Inflammatory macrophage treated with lipopolysaccharide for 4 hours (primary cell): ENCODE measurements at places on chromosomes 4 and X.

DNA sequence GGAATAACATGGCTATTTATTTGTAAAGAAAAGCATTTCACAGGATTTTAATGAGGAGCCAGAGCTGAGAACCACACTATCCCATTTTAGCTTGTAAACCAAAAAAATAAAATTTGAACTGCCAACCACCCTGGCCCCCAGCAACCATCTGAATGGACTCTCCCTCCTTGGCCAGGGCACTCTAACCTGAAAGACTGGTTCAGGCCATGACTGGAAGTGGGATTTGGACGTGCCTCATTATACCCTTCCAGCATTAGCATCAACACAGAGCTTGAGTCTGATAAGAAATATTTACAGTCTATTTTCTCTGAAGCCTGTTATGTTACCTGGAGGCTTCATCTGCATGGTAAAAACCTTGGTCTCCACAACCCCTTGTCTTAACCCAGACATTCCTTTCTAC lies 30.0 kb downstream of the METAP1 start:
- no peak for DNase-seq

DNA sequence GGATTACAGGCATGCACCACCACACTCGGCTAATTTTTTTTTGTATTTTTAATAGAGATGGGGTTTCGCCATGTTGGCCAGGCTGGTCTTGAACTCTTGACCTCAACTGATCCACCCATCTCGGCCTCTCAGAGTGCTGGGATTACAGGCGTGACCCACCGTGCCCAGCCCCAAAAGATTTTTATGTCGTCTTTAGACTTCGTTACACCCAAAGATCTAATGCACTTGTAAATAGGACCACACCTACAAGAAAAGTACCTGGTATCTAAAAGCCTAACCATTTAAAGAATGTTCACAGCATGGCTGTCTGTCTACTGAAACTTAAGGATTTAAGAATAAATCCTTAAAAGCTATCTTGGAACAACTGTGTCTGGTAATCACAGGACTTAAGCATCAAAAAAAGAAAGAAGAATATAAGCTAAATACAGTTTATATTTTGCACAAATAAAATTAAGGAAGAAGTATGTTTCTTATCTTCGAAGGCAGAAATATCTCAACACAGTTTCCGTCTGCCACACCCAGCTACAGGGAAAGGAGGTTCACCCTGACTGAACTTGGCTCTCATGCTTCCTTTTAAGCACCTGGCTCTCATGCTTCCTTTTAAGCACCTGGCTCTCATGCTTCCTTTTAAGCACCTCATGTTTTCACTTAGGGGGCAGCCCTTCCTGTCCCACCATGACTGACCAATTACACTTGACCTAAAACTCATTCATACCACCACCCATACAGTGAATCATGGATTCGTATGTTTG lies 92.0 kb upstream of the STS start:
- DNase-seq, result no peak

DNA sequence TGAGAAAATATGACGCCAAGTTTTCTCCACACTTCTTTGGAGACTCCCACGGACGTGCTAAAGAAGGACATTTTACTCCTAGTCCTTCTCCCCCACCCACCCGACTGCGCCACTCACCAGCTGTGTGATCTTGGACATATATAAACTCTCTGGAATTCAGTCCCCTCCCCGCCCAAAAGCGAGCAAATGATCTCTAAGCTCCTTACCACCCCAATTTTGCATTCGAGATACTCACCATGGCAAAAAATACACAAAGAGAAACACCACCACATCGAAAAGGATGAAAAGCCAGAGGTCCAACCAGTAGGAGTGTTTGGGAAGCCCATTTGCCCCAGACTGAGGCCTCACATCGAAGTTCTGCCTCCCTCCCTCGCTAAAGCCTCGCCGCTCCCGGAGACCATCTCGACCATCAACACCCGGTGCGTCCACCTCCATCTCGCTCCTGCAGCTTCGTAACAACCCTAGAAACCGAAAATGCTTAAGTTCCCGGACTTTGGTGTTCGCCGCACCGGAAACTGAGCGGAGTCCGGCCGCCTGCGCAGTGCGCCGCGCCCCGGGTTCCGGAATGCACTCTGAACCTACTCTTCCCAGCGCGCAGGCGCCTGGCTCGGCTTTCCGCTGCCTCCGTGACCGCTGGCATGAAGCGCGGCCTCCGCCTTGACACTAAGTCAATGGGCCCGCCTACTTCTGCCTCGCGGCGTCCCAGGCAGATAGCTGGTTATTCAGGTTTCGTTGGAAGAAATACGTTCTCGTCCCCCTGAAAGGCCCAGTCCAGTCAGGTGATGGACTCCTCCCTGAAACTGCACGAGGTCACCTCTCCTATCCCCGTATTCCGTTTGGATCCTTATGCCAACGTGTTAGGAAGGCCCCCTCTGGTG lies 21.6 kb downstream of the FABP2 start:
- DNase-seq, result peak; percentile 97

- DNase-seq, result no peak
Observed at GRCh38 chr4:10664408-10664807, 20.2 kb downstream of the CLNK start.

- peak; percentile 70 for DNase-seq
Observed at GRCh38 chr4:158940271-158940670, 162.6 kb upstream of the RAPGEF2 start.

DNA sequence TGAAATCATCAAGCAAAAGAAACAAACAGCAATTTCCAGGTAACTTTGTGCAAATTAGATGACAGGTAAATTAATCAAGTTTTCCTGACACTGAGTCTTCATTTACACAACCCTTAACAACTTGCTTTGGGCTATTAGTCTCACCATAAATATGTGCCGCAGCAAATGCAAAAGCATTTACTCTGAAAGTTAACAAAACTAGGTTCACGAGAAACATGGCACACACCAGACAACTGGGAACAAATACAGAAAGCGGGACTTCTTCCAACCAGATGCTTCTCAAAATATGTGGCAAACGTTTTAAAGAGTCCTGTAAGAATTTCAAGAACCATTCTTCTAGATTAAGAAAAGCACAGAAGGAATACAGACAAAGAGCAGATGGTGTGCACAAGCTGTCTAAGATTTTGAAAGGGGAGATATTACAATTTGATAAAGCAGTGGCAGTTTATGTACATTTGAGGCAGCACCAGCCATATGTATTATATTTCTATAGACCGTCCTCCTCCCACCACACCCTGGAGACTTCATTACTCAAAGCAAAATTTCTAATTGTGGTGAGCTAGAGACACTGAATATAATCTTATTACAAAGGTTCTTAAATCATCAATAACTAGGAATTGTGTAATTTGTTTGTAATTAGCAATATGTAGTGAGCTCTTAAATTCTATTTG lies 192.5 kb upstream of the ADAMTS3 start:
- no peak for DNase-seq

DNA sequence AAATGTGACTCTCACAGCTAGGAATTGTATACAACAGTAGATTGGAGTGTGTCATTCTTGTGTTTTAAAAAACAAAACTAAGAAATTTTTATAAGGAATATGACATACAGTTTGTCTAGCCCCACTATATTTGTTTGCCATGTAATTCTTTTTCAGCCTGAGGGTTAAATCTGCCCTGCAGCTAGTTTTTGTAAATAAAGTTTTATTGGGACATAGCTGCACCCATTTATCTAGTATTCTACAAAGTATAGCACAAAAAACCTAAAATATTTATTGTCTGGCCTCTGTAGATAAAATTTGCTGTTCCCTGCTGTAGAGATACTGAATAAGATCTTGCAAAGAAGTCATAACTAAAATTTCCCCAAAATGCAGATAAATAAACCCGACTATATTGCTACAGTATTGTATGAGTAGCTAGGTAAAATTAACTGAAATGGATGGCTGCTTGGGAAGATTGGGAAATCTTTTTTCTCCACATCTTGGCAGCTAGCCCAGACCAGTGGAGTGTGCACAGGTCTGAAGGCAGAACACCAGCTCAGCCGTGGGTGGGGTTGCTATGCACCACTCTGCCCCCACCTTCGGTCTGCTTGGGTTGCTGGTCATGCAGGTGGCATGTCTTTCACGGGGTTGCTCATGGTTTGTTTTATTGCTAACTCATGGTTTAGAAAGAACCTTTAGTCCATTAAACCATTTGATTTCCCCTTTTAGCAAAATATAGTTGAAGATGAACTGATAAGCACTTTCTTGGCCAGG lies 127.9 kb downstream of the KLHL8 start:
- DNase-seq, result peak; percentile 50

DNA sequence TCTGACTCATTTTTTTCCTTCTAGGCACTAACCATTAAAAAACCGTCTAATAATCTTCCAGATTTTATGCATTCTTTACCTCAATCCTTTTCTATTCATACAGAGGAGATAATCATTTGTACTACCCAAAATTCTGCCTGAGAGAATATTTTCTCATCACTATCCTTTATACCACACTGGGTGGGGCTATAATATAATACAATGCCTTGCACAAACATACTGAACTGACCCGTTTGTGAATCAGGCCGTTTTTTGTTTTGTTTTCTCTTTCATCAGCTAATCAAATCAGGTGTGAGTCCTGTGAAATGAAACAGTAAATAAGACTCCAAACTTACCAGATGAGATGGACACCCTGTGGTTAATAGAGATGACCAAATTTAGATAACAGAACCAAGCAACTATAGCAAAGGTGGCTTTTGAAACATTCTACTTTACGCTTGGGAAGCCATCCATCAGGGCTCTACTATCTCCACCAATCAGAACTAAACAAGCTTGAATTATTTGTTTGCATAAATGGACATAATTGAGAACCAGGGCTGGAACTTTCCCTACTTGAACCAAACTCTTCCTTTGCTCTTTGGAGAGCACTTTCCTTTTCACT lies 573.0 kb downstream of the GABRG1 start:
- DNase-seq, result no peak

DNA sequence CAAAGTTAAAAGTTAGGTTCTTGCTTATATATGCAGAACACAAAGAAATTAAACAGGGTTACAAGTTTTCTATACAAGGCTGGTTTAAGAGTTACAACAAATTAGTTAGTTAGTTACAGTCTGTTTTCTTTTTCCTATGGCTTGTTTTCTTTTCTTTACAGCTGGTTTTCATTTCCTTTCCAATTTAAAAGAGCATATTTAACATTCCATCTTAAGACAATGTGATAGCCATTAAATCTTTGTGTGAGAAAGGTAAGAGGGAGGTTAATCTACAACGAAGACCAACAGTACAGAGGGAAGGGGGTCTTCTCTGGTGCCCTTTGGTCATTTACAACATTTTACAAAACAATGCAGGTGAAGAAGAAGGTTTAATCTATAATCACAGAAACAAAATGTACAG lies 290.6 kb downstream of the ZNF674 start:
- no peak for DNase-seq

DNA sequence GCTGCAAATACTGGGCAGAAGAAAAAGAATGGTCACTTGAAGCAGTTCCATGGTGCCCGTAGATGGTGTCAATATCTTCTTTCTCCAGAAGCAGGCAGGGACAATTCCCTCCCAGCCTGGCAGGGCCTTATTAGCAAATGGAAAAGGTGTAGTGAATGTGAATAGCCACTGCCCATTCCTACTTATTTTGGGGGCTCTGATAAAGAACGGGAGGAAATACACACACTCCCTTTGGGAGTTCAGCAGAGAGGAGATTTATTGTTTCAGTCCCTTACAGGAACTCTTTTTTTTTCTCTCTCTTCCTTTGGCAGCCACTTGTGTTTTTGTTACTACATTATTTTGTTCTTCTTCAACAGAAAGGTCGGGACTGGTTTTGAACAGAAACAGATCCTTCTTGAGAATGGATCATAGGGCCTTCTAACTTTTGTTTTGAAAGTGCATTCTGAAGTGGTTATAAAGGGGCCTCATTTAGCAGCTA lies at the start of gene EMCN:
TSS of gene EMCN (minus strand) at position 159 of the 478 bp plus-strand sequence. CDS start at position 51, 108 bp downstream.
- no peak for DNase-seq

- DNase-seq, result no peak
Observed at GRCh38 chr4:126752702-126753101, 880.1 kb upstream of the INTU start.

DNA sequence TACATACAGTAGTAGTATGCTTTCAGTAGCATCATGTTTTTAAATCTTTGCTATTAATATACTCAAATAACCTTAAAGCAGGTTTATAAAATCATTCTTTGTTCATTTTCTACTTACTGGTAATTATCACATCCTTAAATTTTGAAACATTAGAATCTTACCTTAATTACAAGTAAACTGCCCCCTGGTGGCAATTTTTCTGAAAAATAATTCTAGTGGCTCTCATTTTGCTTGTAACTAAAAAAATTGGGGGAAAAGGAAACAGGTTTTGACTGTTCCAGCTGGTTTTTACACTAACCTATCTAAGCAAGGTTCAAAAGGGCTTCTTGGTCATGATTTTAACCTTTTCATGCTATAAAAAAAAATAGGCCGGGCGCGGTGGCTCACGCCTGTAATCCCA lies 18.5 kb upstream of the DCAF4L1 start:
- DNase-seq, result peak; percentile 53

DNA sequence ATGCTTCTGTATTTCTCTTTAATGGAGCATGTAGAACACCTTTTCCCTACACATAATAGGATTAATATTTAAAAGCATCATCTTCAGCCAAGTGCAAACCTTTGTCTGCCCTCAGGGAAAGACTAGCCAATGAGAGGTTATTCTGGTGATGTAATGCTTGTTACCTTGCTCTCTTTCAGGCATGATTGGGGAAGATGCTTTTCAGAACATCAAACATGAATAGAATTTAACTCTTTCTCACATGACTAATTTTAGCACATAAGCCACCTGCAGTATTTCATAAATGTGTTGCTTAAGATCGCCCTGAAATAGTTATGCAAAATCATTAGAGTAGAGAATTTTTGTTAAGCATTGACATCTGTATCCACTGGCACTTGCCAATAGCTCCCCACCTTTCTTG lies 10.7 kb upstream of the EPGN start:
- no peak for DNase-seq

- DNase-seq, result peak; percentile 11
Observed at GRCh38 chr4:106316773-106317409, 541 bp downstream of the AIMP1 start.

- DNase-seq, result no peak
Observed at GRCh38 chr4:1462009-1462767, 55.9 kb upstream of the NKX1-1 start.

DNA sequence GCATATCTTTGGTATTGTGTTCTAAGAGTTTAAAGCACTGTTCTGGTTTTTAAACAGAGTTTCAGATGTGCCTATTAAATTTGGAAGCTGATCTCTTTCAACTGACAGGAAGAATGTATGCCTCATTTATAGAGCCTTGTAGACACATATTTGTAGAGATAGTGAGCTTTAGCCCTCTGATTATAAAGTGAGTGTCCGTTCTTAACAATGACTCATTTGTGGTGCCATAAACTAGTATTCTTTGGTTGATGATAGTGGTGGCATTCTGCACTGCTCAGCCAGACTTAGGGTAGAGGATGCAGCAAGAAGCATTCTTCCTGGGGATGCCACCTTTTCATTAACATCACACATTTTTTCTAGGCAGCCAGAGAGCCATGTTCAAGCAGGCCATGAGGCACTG lies 121.7 kb downstream of the TLL1 start:
- DNase-seq, result no peak

- no peak for DNase-seq
Observed at GRCh38 chr4:110224142-110224541, 25.7 kb upstream of the ELOVL6 start.
